H9 (cell line): ENCODE measurements at places on chromosomes 6 and 20. TPM values are rescaled to one million over a fixed set of nuclear protein-coding genes. Genes with fewer than 3 reads are reported as not detected.

DNA sequence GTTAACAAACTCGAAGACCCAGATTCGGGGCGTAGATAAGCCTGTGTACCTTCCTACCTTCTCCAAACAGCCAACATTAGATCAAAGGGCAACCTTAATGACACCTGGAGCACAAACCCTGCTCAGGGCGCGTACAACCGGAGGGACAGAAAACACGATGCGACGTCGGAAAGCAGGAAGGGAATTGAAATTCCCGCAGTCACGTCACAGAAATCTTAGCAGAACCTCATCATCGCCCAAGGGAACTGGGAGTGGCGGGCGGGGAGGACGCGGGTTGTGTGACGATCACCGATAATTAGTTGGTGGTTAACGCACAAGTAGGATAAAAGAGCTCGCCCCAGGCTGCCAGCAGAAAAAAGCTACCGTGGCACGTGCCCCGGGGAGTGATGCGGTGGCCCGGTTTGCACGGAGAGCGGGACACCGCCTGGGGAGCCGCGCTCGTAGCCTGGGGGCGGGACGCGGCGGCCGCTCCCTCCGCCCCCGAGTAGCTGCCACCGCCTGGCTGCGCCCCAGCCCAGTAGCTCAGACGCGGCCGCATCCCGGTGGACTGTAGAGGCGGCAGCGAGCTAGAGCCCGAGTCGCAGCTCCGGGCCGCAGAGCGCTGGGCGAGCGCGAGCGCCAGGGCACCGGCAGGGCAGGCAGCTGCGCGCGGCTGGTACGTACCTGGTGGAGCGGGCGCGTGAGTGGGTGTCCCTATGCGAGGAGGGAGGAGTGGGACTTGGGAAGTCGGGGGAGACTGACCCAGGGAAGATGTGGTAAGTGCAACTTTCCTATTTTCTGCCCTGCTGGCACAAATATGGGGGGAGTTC is at the start of gene PKIB:
PKIB (plus strand) TSS at position 525 of the 809 bp plus-strand sequence. CDS start 107,390 bp downstream, outside the sequence.
- peak within 1 kb of the TSS; percentile 88 for H3K4me3 ChIP-seq
- peaks cover under 1% of the 10 kb centered on the region; the same call in 2 of the 3 replicates for H3K36me3 ChIP-seq
- no peaks in the 10 kb centered on the region; the same call in 1 of the 2 replicates for H3K27me3 ChIP-seq
- no peaks in the 10 kb centered on the region for H3K4me1 ChIP-seq

The EBF4 gene
- total RNA-seq, result 3.9 and 4.3 TPM in 2 replicates

DNA sequence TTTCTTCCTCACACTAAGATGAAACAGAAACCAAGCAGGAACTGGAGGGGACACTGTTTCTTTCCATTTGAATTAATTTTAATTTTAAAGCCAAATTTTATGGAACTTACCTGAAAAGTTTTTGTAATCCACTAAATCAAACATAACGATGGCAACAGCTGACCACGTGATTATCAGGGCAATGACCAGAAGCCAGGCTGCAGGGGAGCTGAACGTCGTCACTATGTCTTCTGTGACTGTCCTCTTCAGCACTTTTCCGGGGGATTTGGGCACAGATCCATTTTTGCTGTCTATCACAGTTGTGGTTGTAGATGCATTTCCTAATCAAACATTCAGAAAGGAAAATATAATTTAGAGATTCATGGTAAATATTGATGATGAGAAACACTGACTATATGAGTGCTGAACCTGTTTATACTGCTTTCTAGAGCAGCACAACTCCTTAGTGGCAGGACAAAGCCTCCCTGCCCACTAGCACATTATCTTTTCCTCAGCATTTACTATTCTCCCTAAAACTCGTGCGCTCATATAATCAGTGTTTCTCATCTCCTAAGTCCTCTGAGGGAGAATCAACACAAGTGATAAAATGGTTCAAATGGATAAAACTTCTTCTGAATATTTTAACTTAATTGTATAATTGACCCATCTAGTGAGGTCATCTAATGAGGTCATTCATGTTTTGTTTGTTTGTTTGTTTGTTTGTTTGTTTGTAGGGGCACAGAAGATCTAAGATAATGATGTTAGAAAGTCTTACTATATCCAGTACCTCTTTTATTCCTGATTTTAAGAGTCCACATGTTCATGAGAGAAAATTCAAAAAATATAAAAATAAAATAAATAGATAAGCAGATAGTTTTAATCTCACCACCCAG is 65.7 kb downstream of the TRDN start:
- H3K4me3 ChIP-seq, result no peak overlapping the region
- no peaks in the 10 kb centered on the region for H3K36me3 ChIP-seq
- H3K4me1 ChIP-seq, result no peaks in the 10 kb centered on the region; the same call in 1 of the 2 replicates
- H3K27me3 ChIP-seq, result no peaks in the 10 kb centered on the region
- H3K27ac ChIP-seq, result no peak overlapping the region

- peaks cover 56% of the 10 kb centered on the region for H3K36me3 ChIP-seq
- no peaks in the 10 kb centered on the region for H3K27me3 ChIP-seq
- H3K4me3 ChIP-seq, result peak overlapping the region; percentile 94
- no peaks in the 10 kb centered on the region for H3K4me1 ChIP-seq
- DNase-seq, result peak; percentile 21
- no peak overlapping the region for H3K27ac ChIP-seq
Measured at GRCh38 chr6:43052225-43052841, 1.3 kb downstream of the CUL7 start.

DNA sequence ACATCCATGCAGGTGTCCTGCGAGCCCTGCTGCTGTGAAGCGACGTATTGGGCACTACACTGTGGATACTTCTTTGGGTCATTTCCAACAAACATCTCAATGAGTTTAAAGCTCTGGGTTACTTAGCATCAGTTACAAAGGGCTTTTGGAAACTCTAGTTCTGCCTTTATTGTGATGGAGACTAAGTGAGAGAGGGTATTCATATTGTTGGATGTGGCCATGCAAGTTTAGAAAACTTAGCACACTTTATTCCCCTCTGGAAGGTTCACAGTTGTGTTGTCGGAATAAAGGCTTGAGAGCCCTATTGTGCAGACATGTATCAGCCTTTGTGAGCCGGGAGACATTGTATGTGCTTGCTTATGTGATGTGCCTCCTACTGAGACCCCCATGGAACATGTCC is 22.1 kb downstream of the DUSP22 start:
- no peaks in the 10 kb centered on the region for H3K27me3 ChIP-seq
- H3K36me3 ChIP-seq, result peaks cover 7% of the 10 kb centered on the region
- H3K4me3 ChIP-seq, result no peak overlapping the region
- DNase-seq, result no peak
- no peaks in the 10 kb centered on the region for H3K4me1 ChIP-seq
- H3K27ac ChIP-seq, result no peak overlapping the region

The MUC21 gene
- total RNA-seq, result not detected in 2 replicates

GRCh38 chr20:44483112-44483511 is 7.4 kb downstream of the TTPAL start:
- H3K4me1 ChIP-seq, result no peaks in the 10 kb centered on the region
- no peak overlapping the region for H3K27ac ChIP-seq
- no peak for DNase-seq
- H3K27me3 ChIP-seq, result no peaks in the 10 kb centered on the region; the same call in 1 of the 2 replicates
